ENCODE measurements at places on chromosomes 2 and 18.
A peak's percentile ranks its signal among the peaks of the same experiment; 100 is the strongest.

GRCh38 chr2:67846370-67847070, 216.3 kb downstream of the C1D start:
- DNase-seq = peak; percentile 69

GRCh38 chr2:42959234-42960001, 167.0 kb upstream of the HAAO start:
- no peak for DNase-seq

- DNase-seq = no peak
Observed at GRCh38 chr2:209476367-209477208, 52.7 kb downstream of the MAP2 start.

DNA sequence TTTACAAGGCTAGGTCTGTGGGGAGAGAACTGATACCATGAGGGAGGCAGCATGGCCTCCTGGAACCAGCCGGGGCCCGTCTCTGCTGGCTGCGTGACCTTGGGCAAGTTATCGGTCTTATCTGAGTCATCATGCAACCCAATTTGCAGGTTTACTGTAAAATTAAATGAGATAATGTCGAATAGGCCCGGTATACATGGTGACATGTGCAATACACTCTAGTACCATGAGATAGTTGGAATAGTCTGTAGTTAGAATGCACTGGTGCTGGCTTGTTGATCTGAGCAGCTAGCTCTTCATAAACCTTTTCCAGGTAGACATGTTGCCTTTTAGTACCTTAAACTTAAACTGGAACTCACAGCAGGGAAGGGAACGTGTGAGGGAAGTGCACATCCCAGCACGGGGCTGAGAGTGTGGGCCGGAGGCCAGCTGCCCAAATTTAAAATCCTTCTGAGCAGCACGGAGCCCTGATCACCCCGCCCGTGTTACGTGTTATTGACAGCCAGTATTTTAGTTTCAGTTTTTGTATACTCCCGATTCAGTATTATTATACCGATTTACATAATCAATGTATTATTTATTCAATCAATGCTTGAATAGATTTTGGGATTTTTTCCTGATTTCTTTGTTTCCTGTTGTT, 72.4 kb upstream of the HS6ST1 start:
- DNase-seq = no peak

- no peak for DNase-seq
Observed at GRCh38 chr2:17962876-17963275, 84.4 kb downstream of the KCNS3 start.

DNA sequence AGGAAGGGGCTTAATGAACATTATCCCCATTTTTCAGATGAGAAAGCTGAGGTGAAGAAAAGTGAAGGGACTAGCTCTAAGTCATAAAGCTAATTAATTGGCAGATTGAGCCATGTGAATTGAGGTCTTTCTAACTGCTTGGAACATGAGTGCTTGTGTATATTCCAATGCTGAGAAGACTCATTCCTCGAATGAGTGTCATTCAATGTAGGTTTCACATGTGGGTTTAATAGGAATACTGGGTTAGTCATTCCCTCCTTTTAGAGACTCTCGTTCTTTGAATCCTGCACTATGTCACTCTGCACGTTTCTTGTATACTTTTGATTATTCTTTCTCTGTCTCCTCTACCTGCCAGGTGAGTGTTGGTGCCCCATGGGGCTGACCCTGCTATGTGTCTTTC, 218.2 kb downstream of the HRH4 start:
- no peak for DNase-seq

All from MM.1S (cell line).